ENCODE measurements at places on chromosomes 7 and 10.

DNA sequence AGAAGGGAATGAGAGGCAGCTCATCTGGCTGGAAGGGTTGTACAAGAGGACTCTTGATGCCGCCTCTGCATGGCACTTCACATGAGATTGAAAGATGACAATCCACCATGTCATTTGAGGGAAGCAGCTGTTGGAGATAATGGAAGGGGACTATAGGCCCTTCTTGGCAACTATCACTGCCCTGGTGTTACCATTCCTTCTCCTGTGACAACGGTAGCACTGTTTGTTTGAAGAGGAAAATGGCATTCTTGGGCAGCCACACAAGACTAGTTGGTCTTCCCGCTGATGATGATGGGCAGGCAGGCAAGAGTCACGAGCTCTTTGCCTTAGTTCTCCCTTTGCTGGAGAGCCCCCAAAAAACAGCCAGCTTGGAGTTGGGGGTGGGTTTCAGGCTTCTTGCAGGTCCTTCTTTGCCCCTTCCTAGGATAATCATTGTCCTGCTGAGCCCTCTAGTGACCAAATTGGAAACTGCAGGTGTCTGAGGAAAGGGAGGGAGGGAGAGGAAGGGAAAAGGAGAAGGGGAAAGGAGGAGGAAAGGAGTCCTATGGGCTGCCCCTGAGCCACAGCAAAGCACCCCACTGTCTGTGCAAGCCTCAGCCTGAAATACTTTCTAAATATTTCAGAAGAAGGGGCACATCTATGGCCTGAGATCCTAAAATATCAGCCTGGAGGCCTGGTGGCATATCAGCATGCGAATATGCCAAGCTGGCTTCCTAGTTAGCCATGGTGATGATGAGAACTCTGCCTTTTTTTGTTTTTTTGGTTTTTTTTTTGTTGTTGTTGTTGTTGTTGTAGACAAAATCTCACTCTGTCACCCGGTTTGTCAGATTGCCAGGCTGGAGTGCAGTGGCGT is 165.6 kb upstream of the KMT2E start:
- peak; percentile 78 for DNase-seq

DNA sequence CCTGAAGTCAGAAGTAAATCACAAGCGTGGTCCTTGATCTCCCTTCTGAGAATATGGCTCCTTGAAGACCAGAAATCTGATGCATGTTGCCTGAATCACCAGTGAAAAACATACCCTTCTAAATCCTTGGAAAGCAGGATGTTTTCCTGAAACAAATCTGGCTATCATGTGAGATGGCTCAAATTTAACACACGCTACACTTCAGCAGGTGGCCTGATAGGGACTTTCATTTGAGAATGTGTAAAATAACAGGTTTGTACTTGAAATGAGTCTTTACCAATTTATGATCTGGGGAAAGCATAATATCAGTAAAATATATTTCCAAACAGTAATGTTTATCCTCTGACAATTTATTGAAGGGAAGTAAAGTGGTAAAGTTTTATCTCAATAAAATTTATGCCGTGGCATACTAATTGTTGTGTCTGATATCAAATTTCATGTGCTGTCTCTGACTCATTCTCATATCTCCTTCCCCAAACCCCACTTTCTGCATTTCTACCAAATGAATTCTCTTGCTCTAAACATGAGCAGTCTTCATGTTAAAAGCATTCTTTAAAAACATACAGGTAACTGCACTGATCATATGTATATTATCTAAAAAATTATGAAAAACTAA is 17.4 kb downstream of the CYP3A4 start:
- no peak for DNase-seq

DNA sequence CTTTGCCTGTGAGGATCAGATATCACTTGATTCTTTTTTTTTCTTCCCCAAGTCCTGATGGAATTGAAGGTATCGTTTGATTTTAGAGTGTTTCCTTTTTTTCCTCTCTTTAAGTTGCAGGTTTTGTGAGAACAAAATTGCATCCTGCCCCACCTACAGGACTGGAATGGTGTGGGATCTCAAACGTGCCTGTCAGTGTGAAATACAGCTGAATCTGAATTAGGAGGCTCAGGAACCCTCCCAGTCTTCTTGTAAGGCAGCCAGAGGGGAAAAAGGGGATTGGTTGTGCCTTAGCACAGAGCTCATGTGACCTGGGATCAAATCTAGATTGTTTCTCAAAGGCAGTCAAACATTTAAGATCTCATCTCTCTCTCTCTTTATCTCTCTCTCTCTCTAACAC is 32.7 kb upstream of the KLHL7 start:
- no peak for DNase-seq

DNA sequence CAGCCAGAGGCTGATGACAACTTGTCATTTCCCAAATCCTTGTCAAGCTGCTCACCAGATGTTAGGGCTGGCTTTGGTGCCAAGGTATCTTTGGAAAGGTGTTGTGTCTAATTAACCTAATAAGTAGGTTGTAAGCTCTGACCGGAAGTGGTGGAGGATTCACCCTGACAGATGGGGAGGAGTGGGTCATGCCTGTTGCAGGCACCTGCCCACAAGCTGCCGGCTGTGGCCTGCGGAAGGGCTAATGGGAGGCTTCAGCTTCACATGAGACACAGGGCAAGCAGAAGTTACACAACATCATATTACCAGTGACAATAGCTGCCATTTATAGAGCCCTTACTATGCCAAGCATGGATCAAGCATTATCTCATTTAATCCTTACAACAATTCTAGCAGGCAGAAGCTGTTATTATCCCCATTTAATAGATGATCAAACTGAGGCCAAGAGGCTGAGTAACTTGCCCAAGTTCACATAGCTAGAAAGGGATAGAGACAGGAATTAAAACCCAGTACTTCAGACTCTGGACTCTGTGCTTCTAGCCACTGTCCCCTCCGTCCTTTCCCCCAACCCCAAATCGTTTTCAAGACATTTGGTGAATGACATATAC is 63.1 kb upstream of the DUSP5 start:
- no peak for DNase-seq

GRCh38 chr7:104327938-104328295 is 486 bp upstream of the LHFPL3 start:
- peak; percentile 31 for DNase-seq

GRCh38 chr10:14820010-14820774 is 17.6 kb downstream of the CDNF start:
- no peak for DNase-seq

DNA sequence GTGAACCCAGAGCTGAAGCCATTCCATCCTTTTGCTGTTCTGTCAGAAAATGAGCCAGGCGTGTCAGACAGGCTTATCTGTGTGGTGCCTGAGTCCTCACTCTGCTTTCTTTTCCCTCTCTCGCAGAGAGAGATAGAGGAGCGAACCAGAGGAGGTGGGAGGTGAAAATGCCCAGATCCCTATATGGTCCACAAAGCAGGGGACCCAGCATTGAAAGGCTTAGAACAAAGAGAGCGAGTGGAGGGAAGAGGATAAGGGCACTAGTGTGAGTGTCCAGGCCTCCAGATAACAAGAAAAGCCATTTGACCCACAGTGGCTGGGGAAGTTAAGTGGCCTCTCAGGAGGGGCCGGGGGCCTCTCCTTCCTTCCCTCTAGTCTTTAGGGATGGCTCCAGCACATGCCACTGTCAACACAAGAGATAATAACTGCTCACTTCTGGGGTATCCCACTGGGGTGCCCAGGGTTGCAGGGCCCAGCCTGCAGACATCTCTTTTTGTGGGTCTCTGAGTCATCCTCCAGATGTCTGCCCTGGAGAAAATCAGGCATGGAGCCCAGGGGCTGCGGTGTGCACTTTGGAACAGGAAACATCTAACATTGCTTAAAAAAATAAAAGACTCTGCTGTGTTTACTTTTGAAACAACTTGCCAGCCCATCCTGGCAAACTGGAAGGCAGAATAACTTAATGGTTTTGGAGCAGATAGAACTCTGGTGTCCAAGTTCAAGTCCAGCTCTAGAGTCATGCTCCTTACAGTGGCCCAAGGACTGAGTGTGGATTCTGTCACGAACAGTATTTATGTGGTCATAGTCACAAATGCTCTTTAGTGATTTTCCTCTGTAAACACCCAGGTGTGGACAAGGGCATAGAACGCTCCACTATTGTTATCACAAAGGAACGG is 189.5 kb downstream of the CXCL12 start:
- DNase-seq, result no peak

GRCh38 chr10:69731184-69731583 is 70.5 kb upstream of the COL13A1 start:
- DNase-seq, result no peak

DNA sequence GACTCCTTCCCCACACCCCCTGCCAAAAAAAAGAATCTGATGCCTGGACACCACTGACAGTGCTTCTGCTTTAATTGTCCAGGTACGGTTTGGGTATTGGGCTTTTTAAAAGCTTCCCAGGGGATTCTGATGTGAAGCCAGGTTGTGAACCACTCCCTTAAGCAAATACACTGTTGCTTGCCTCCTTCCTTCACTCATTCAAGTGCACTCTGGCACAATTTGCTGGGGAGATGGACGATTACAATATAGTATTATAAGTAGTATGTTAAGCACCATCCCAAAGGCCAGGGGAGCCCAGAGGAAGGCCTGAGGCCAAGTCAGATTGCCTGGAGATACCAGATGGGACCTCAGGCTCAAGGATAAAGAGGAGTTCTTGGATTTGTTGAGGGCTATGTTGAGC is 12.3 kb upstream of the ZNRF2 start:
- DNase-seq, result no peak

- no peak for DNase-seq
Observed at GRCh38 chr7:157013101-157013500, 2.6 kb upstream of the MNX1 start.

GRCh38 chr7:138668229-138668596 is 32.9 kb downstream of the SVOPL start:
- no peak for DNase-seq

DNA sequence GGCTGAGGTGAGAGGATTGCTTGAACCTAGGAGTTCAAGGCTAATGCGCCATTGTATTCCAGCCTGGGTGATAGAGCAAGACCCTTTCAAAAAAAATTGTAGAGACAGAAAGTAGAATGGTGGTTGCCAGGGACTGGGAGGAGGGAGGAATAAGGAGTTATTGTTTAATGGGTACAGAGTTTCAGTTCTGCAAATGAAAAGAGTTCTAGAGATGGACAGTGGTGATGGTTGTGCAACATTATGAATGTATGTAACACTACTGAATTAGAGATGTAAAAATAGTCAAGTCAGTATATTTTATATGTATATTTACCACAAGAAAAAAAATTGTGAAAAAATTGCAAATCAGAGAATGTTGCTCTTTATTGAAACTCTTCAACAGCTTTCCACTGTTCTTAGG is 266.5 kb upstream of the NPY start:
- DNase-seq, result no peak

Data from glutamatergic neuron (in vitro differentiated cells).